ENCODE measurements at places on chromosomes 2 and 18.

DNA sequence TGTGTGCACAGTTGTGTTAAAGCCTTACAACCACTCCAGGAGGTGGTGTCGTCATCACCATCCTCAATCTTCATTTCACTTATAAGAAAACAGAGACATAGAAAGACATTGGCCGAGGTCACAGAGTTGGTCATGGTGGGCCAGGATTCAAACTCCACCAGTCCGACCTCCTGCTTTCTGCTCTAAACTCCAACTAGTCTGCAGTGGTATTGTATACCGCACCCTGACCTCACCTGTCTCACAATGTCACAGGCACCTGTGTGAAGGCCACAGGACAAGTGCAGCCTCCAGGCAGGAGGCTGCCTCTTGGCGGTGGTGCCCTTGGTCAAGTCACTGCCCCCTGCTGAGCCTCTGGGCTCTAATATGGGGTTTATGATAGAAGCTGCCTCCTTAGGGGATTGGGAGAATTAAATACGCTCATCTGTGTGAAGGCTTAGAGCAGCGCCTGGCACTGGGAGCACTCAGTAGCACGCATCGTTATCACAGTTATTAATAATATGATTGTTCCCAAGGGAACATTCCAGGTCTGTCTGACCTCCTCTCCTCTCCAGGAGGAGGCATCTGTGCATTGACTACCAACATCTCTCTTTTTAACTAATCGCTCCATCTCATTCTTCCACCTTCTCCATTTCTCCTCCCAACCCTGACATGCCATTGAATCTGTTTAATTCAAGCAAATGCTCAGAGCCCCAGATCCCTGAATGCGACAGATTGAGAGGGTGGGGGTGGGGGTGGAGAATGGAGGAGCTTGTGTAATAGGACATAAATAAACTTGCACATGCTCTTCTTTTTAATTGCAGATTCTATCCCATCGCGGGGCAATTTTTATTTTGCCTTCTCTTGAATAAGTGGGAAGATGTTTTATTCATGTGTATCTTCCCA is 112.7 kb downstream of the MCFD2 start:
- DNase-seq: no peak

DNA sequence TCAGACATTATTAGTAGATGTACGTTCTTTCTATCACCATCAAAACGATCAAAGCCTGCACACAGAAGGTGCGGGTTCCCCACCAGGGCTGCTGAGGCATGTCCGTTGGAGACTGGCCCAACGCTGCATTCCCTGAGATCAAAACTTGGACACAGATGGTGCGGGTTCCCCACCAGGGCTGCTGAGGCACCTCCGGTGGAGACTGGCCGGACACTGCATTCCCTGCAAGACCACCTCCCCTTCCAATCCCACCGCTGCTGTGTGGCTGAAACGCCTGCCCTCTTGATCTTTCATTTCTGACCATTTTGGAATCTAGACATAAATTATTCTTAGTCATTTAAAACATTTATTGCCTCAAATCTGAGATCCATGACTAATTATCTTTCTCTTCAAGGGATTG is 254.2 kb upstream of the SALL3 start:
- no peak for DNase-seq

- DNase-seq: no peak
These were observed 457.0 kb downstream of the METTL4 start for GRCh38 chr18:2114289-2114688.

GRCh38 chr2:85501248-85501647 is 37.7 kb upstream of the MAT2A start:
- DNase-seq: no peak

- DNase-seq: no peak
These were observed 102.0 kb downstream of the CPO start for GRCh38 chr2:207041279-207041678.

GRCh38 chr2:205166745-205167144 is 515.6 kb upstream of the NRP2 start:
- no peak for DNase-seq

GRCh38 chr2:18546567-18546966 is 13.9 kb downstream of the RDH14 start:
- DNase-seq: no peak

- DNase-seq: no peak
These were observed 339.4 kb downstream of the CMPK2 start for GRCh38 chr2:6526093-6526824.

DNA sequence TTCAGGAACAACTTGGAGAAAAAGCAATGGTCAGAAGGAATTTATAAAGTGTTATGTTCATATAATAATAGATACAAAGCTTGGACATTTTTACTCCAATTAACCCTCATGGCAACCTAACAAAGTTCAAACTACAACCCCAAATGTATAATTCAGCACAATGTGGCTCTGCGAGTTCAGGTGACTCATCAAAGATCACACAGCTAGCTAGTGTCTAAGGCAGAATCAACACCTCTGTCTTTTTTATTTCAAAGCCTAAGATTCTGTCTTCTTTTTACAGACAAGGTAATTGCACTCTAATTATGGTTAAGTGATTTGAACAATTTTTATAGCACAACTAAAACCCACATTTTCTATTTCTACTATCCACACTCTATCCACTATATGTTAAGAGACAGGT is 90.5 kb downstream of the CHST9 start:
- DNase-seq: no peak

GRCh38 chr2:239443666-239444567 is 43.1 kb upstream of the HDAC4 start:
- no peak for DNase-seq

- peak; percentile 63 for DNase-seq
These were observed 14.6 kb downstream of the TMSB10 start for GRCh38 chr2:84919885-84920580.

GRCh38 chr2:172091000-172091641 is 5.8 kb downstream of the DLX1 start:
- no peak for DNase-seq

DNA sequence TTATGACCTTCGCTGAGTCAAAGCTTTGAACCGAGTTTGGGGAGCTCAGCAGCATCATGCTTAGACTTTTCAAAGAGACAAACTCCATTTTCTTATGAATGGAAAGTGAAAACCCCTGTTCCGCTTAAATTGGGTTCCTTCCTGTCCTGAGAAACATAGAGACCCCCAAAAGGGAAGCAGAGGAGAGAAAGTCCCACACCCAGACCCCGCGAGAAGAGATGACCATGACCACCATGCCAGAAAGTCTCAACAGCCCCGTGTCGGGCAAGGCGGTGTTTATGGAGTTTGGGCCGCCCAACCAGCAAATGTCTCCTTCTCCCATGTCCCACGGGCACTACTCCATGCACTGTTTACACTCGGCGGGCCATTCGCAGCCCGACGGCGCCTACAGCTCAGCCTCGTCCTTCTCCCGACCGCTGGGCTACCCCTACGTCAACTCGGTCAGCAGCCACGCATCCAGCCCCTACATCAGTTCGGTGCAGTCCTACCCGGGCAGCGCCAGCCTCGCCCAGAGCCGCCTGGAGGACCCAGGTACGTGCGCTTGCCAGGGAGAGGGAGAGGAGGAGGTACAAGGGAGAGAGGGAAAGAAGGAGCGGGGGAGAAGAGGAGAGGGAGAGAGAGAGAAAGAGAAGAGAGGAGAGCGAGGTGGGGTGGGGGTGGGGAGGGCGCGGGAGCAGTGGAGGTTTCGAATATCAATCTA is at the start of gene DLX1:
Gene DLX1, plus strand, starts transcription at position 48 of the 700 bp plus-strand sequence. Its CDS starts 171 bp downstream, at position 219.
- peak; percentile 74 for DNase-seq

DNA sequence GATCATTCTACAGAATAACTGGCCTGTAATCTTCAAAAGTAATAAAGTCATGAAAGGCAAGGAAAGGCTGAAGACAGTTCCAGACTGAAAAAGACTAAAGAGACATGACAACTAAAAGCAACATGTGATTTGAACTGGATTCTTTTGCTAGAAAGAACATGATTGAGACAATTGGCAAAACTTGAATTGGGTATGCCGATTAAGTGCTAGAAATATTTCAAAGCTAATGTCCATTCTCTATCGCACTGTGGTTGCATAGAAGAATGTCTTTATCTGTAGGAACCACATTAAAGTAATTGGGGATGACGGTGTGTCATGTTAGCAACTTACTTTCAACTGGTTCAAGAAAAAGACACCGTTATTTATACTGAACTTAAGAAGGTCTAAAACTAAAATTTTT is 98.5 kb downstream of the EXOC6B start:
- DNase-seq: no peak

DNA sequence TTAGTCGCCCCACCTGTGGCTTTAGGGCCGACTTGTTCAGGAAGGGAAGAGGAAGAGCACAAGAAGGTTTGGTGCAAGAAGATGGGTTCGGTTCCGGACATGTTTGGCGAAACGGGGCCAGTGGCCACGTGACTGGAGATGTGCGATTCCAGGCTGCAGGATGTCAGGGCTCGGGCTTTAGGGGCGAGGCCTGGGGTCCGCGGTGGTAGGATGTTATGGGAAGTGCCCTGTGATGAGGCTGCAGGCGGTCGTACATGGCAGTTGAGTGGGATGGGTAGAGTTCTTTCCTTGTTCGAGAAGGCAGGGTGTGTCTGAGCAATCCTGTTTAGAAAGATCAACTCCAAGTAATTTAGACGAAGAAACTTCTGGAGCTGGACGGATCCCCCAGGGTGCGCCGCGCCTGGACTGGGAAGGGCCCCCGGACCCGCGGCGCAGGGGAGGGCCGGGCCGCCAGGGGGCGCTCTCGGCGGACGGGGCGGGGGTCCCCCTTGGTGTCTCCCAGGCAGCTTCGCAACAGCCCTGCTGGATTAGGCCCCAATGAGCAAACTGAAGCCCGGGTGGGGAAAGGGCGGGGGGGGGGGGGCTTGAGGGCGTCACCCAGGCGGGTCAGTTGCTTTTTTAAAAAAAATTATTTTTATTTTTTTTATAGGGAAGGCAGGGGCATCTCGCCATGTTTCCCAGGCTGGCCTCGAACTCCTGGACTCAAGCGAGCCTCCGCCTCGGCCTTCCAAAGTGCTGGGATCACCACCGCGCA is 17.2 kb upstream of the SDC1 start:
- DNase-seq: no peak

- no peak for DNase-seq
These were observed 157.7 kb downstream of the PRKCE start for GRCh38 chr2:45809205-45809604.

DNA sequence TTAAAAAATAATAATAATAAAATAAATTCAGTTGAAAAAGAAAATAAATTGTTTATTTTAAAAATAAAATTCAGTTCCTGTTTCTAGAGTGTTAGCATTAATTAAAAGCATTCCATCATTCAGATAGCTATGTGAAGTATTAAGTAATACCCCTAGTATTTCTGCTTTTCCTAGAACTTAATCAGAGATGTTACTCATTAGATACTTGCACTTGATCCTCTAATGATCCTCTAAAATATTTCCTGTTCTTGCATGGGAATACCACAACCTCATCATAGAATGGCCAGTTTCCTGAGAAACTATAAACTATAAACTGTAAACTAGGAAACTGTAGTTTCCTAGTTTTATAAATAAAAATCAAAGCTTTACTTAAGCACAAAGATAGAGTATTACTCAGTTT is 11.1 kb upstream of the CNNM3 start:
- DNase-seq: no peak

- DNase-seq: no peak
These were observed 172.6 kb upstream of the PIEZO2 start for GRCh38 chr18:11322006-11322405.

- DNase-seq: no peak
These were observed 887.9 kb upstream of the FAM98A start for GRCh38 chr2:34486965-34487364.

GRCh38 chr2:237700512-237701032 is 73.2 kb downstream of the LRRFIP1 start:
- no peak for DNase-seq
